ENCODE measurements at places on chromosomes 2 and 18. TPM values are rescaled to one million over a fixed set of nuclear protein-coding genes. Genes with fewer than 3 reads are reported as not detected.

DNA sequence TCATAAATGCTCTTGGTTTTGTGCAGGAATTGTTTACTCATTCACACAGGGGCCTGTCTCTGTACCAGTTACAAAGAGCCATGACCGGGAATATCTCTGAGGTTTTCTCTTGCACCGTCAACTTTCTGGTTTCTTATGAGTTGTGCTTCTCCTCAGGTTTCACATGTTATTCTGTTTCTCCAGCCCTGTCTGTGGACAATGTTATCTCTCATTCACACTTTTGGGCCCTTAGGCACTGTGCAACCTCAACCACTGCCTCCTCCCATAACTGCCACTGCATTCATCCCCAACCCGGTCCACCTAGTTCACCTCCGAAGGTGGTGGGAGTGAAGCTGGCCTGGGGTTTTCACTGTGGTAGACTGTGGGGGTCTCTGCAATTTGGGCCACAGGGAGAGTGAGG is 22.5 kb upstream of the NEDD4L start:
- no peak for DNase-seq

GRCh38 chr2:195330513-195330956 is 326.5 kb upstream of the SLC39A10 start:
- no peak for DNase-seq

DNA sequence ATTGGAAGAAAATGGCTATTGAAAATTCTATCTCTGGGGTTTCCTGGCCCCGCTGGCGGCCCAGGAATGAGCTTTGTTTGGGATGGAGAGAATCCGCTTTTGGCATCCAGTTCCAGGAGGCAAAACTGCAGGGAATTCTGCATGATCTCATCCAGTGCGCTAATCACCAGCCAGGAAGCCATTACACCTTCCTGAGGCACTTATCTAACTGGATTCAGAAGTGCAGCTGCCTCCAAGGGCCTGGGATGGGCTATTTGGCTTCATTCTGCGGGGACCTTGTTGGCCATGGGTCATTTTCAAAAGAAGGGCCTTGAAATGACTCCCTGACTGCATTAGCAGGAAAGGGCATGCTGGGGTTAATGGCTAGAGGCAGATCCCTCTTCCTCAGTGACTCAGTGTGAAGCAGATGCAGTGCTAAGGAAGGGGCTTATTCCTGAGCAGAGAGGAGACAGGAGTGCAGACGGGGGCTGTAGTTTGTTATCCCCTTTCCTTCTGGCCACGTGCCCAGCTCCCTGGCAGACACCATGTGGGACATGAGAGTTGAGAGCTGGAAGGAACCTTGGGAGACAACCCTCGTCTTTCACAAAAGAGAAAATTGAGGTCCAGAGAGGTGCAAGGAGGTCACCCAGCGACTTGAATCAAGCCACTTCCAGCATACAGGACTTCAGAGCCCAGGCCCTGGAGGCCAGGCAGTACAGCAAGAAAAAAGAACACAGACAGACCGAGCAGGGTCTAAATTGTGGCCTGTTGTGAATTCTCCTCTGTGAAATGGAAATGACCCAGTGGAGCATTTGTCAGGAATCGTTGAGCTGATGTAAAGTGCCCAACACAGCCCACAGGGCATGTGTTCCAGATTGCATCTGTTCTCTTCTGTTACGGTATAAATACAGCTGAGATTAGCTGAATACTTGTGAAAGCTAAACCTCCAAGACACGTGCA is 161.8 kb downstream of the PRKCE start:
- DNase-seq, result peak; percentile 72

DNA sequence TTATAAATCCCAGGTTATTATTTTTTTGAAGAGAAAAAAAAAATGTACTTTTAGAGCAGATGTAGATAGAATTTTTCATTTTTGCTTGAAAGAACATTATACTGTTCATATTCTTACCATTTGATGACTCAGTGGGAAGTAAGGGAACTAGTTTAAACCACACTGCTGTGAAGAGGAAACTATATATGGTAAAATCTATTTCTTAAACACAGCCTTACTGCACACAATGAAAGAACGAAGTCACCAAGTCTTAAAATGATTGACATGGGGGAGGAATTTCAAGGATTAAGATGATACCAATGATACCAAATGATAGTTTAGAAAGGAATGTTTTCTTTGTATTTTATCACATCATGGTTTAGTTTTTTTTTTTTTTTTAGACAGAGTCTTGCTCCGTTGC is 5.0 kb downstream of the ACTR2 start:
- DNase-seq, result peak; percentile 75

DNA sequence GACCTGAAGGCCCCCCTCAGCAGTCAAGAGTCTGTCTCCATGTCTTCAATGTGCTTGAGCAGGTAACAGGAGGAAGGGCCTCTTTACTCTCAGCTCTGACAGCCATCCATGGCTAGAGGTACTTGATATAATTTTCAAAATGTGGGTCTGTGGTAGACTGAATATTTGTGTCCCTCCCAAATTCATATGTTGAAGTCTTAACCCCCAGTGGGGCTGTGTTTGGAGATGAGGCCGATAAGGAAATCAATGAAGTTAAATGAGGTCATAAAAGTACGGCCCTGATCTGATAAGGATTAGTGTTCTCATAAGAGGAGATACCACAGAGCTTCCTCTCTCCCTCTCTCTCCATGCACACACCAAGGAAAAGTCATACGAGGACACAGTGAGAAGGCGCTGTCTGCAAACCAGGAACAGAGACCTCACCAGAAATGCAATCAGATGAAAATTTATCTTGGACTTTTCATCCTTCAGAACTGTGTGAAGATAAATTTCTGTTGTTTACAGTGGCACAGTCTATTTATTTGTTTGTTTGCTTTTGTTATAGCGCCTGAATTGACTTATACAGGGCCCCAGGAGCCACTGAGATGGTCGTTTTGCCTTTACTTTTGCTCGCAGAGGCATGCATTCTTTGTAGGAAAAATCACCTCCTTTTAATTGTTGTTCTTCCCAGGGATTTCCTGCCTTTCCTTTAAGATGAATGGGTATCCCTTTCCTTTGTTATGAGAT is 274.8 kb upstream of the TRIB2 start:
- no peak for DNase-seq

- DNase-seq, result no peak
Observed at GRCh38 chr18:79457239-79457638, 61.5 kb downstream of the NFATC1 start.

DNA sequence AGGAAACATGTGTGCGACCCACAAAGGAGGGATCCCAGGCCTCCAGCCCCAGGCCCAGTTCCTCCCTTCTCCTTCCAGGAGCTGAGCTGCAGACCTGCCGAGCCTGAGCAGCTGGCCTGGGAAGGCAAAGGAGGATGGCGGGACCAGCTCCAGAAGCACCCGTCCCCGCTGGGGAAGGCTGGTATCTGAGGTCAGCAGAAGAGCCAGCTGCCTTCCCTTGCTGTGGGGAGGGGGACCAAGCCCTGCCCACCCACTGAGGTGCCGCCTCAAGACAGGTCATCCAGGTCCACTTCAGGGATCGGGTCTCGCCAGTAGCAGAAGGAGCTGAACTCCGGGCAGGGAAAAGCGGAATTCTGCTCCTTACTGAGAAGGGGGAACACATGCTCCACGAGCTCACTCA is 73.2 kb downstream of the EMILIN2 start:
- DNase-seq, result no peak

DNA sequence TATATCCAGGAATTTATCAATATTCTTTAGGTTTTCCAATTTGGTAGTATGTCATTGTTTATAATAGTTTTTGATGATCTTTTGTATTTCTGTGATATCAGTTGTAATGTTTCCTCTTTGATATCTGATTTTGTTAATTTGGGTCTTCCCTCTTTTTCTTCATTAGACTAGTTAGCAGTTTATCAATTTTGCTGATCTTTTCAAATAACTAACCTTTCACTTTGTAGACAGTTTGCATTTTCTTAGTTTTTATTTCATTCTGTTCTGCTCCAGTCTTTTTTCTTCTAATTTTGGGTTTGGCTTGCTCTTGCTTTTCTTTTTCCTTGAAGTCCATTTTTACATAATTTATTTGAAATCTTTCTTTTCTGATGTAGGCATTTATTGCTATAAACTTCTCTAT is 824.4 kb downstream of the LRP1B start:
- no peak for DNase-seq

DNA sequence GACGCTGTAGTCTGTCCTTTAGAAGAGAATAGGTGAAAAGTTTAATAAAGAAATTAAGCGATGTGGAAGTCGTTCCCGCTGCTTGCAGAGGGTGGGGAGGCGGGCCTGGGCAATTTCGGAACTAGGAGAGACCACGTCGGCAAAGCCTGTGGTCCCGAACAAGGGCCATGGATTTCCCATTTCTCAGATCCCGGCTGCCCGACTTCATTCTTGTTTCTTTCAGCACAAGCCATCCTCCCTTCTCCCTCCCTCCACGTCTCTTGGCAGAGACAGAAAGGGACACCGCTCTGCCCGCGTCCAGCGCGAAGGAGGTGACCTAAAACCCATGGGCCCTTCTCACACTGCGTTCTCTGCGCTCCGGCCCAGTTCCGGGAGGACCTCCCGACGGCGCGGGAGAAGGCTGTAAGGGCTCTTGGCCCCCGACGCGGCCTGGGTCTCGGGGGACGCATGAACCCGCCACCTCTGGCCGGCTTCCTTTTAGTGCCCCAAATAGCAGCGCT is 2.2 kb upstream of the BCL2L11 start:
- no peak for DNase-seq

- DNase-seq, result peak; percentile 23
Observed at GRCh38 chr18:40676668-40677067, 1278.4 kb upstream of the PIK3C3 start.

DNA sequence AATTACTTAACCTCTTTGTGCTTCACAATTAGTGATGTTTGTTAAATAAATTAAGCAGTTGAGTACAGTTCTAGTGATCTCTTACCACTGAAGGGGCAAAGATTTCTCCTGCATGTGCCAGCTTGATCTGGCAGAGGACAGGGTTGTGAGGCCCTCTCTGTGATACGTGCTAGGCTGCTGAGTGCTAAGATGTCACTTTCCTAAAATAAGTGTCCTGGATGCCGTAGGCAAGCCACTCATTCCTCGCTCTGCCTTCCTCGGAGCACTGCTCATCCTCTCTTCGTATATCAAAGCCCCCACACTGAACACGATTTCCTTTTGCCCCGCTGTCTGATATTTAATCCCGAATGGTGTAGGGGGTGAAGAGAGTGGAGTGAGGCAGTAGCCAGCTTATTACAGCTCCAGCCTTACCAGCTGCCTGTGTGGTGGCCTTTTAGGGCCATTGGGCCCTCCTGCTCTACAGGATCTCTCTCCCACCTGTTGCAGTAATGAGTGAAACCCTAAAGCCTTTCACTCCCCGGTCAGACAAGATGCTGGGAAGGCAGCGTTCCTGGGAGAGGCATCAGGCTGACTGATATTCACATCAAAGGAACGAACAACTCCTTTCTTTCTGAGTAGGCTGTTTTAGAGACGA is 40.5 kb downstream of the PTPRM start:
- DNase-seq, result no peak

Gene CD8B2
- total RNA-seq, result not detected

Gene LINC00305
- total RNA-seq, result not detected

Gene TCF23
- not detected for total RNA-seq

Gene CXCR4
- total RNA-seq, result 2.8 TPM

Gene OXER1
- 0.43 TPM for total RNA-seq

Gene PDCD1
- not detected for total RNA-seq

Gene FAM228B
- 9.7 TPM for total RNA-seq

Gene TUBA4B
- total RNA-seq, result not detected

Gene FSIP2
- total RNA-seq, result 0.86 TPM
